ENCODE measurements at places on chromosomes 4 and X.
A peak's percentile ranks its signal among the peaks of the same experiment; 100 is the strongest.

GRCh38 chr4:38411981-38412536 lies 251.9 kb upstream of the KLF3 start:
- DNase-seq = no peak

GRCh38 chr4:74659576-74660411 lies 134.5 kb downstream of the BTC start:
- DNase-seq = no peak

DNA sequence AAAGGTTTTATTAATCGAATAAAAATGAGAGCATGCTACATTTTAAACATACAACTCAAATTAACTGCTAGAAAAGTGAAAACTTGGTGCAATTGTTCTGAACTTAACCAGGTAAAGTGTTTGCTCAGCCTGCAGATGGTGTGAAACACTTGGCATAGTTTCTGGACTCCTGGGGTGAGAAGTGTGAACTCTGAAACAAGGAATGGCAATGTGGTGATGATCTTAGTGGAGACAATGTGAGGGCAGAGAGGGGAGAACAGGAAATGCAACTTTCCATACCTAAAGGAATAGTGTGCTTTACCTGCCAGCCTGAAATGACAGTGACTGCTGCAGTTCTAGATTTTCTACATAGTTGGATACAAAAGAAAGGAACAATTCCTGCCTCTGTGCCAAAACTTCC lies 57.4 kb downstream of the CCSER1 start:
- DNase-seq = no peak

DNA sequence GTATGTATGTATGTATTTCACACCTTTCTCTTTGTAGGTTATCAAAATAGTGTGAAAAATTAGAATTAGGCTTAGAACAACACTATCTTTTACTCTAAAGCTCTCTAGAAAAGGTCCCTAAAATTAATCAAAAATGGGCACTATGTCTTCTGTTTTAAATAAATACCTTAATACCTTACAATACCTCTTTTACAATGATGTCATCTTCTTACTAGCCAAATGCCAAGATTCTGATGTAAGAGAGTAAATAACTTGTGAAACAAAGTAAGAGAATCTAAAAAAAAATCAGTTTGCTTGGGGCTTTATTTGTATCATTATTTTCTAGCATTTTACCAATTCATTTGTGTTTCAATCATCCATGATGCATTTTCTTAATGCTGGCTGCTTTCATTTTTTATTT lies 402.2 kb upstream of the MAGEB2 start:
- DNase-seq = no peak

DNA sequence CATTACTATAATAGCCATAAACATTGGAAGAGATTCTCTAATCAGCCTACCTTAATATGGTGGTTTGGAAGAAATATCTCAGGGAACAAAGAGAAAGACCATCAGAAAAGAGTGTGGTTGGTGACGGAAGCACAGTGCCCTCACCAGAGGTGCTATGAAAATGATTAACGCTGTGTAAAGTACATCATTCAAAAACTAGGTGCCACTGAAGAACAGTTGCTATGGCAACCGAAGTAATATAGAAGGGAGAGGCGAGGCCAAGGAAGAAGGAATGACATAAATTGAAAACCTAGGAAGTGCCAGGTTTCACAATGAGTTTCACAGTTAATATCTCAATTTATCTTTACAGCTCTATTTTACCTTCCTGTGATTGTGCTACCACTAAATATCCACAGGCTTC lies 57.0 kb upstream of the ARSJ start:
- DNase-seq = no peak

DNA sequence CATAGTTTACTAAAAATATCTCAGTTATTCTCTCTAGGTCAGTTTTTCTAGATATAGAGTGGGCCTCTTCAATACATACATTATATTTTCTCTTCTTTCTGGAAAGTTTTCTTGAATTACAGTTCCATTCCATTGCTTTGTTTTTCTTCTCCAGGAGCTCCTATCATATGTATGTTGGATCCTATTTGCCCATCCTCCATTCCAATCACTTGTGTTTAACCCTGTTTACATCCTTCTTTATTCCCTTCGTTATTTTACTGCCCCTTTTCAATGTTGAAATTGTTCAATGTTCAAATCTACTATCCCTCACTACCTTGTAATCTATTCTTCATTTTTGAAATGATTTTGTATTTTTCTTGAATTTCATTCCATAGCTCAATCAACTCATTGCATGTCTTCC lies 97.4 kb downstream of the IRF2 start:
- DNase-seq = no peak

GRCh38 chrX:45229348-45229747 lies 28.7 kb upstream of the DIPK2B start:
- DNase-seq = no peak

- DNase-seq = no peak
Measured at GRCh38 chrX:40272141-40272540, 174.4 kb upstream of the BCOR start.

- no peak for DNase-seq
Measured at GRCh38 chr4:111399623-111400022, 745.6 kb upstream of the FAM241A start.

DNA sequence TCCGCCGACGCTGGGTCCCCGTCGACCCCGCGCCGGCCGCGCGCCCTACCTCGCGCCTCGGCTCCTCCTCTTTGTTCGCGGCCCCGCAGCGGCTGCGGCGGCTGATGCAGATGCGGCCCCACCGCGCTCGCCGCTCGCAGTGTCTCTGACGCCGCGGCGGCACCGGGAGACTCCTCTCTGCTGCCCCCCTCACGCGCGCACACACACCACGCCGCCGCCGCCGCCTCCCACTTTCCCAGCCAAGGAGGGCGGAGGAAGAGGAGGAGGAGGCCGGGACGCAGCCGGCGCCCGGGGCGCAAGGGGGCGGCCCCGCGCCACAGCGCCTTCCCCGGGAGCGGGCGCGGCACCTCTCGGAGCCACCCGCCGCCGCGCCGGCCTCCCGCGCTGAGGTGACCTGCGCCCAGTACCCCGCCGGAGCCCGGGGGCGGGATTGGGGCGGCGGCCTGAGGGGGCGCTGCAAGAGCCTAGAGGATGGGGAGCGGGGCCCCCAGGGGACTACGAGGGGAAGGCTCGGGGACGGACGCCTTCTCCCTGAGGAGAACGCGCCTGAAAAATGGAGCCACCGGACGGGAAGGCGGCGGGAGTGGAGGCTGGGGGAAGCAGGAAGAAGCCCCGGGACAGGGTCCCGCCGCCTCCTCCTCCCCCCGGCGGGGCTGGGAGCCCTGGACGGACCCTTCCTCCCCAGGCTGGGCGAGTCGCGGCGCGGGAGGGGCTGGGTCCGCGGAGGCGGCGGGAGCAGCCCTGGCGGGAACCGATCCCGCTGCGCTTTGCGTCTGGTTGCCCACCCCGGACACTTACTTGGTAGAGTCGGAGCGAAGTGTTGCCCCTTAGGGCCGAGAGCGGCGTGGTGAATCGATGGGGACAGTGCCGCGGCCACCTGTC lies at the start of gene SH3RF1:
Gene SH3RF1, minus strand, starts transcription at position 147 of the 882 bp plus-strand sequence. CDS start 1,744 bp downstream, outside the sequence.
- DNase-seq = peak; percentile 37

DNA sequence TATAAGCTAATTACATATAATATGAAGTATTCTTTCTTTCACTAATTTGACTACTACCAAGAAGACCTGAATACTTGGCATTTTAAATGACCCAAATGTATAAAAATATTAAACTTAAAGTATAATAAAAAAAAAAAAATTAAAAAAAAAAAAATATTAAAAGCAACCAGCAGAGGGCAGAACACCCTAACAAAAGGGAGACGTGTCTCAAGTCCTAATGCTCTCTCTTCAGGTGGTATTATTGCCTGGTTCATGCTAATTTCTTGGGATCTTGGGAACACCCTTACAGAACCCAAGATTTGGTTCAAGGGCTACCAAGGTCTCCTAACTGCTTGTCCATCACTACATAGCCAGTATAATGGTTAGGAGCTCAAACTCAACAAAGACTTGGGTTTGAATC lies 754.8 kb downstream of the RAB28 start:
- DNase-seq = no peak

DNA sequence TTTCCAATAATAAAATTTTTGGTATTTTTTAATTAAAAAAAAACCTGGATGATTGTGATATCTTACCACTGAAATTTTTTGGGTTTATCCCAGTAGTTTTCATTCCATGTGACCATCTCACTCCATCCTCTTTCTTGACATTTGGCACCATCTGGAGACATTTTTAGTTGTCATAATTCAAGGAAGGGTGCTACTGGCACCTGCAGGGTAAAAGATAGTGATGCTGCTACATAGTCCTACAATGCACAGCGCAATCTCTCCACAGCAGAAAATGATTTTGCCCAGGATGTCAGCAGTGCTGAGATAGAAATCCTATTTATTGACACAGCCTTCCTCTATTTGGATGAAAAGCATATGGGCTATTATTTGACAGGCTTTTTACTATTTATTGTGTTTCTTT lies 79.3 kb downstream of the RBPJ start:
- DNase-seq = no peak

- no peak for DNase-seq
Measured at GRCh38 chr4:80220711-80221110, 23.4 kb downstream of the PRDM8 start.

DNA sequence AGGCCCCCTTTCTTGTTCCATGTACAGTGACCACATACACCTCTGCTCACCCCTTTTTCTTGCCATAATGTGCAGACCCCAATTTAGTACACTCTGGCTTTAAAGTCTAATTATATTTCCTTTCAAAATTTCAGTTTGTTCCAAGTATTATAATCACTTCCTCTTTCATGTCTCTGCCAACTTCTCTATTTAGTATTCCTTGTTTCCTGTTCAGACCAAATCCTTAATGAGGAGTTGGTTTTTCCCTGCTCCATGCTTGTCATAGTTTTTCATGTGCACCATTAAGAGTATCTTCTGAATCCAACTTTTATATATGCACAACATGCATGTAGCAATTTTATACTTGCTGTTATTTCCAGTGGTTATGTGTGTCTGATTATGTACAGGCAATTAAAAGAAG lies 32.3 kb downstream of the USP53 start:
- no peak for DNase-seq

DNA sequence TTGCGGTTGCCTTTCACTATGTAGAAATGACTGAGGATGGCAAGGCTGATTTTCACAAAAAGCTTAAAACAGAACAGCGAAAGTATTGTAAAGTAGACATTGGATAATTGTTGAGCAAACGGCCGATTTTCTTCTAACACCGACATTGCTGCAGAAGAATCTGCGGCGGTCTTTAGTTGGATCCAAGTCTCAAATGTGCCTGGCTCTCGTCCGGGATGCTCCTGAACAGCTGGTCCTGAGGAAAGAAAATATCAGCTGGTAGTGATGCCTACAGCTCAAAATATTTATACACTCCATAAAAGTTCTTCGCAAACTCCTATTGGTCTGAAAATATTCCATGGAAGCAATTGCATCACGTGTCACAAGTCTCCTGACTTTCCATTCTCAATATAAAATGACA lies at the start of gene ASB5:
Gene ASB5, minus strand, starts transcription at position 260 of the 400 bp plus-strand sequence. Its CDS starts 114 bp downstream, at position 146.
- no peak for DNase-seq

GRCh38 chr4:154516318-154517029 lies 24.9 kb upstream of the DCHS2 start:
- no peak for DNase-seq

- no peak for DNase-seq
Measured at GRCh38 chr4:105652286-105652888, 56.1 kb downstream of the INTS12 start.

GRCh38 chr4:5631352-5632065 lies 76.8 kb downstream of the EVC2 start:
- DNase-seq = no peak

GRCh38 chr4:27123123-27123768 lies 262.6 kb downstream of the STIM2 start:
- no peak for DNase-seq

- DNase-seq = no peak
Measured at GRCh38 chr4:2290974-2291704, 29.2 kb upstream of the MXD4 start.

GRCh38 chr4:128241425-128241913 lies 46.1 kb downstream of the PGRMC2 start:
- no peak for DNase-seq

DNA sequence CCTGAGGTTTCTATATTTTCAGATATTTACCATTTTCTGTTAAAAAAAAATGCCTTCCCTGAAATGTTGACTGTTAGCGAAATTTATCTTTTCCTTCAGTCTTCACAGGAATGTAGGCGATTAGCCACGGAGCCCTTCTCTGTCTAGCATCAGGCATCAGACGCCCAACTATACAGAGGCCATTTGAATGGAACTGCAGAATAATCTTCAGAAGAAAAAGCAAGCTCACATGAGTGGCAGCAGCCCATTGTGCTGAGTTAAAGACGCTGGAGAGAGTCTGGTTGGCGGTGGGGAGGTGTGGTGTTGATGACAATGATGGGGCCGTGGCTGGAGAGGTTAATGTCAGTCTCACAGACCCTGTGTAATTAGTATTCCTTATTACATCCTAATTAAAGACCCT lies 196.8 kb upstream of the LEF1 start:
- DNase-seq = no peak

DNA sequence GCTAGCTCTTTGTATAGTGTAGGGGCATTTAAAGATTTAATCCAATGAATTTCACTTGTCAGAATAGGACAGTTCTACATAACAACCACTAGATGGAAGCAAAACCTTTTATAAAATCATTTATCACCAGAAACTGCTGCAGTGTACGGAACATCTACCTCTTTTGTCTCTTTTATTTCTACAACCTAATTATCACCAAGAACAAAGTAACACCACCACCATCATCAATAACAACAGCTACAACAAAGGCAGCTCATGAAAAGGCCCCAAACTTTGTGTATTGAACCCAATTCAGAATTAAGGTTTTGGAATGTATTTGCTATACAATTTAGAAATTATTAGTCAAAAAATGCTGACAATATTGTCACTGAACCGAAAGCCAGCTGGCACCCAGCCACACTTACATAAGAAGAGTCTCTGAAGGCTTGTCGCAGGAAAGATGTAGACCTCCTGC lies 260.9 kb upstream of the RPS6KA3 start:
- no peak for DNase-seq

DNA sequence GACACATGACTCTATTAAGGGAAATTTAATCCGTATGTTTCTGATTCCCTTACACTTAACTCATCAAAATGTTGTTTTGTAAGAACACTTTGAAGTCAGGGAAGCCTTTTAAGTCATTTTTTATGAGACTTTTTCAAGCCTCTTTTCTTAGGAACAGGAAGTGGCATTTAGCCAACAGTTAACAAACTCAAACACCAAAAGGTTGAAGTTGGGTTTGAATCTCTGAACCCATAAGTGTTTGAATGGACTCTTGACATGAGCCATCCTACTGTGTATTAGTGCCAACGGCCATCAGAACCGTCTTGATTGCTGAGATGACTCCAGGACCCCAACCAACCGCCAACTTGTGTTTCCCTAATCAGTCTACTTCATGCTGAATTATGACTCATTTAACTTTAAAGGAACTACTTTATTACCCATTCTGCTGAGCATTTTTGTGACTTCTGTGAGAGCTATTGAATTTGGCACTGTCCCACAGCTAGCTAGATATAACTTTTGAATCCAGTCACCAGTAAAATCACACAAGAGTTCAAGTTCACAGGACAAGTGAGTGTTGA lies 209.1 kb upstream of the FAT1 start:
- no peak for DNase-seq

GRCh38 chrX:129035180-129035579 lies 488.1 kb downstream of the SMARCA1 start:
- DNase-seq = no peak

All from D721Med (cell line).